ENCODE measurements at places on chromosomes 5 and 9.

GRCh38 chr5:8081179-8081578 is 212.2 kb downstream of the MTRR start:
- DNase-seq, result no peak

- no peak for DNase-seq
These were observed 379.8 kb downstream of the EFNA5 start for GRCh38 chr5:107290780-107291398.

DNA sequence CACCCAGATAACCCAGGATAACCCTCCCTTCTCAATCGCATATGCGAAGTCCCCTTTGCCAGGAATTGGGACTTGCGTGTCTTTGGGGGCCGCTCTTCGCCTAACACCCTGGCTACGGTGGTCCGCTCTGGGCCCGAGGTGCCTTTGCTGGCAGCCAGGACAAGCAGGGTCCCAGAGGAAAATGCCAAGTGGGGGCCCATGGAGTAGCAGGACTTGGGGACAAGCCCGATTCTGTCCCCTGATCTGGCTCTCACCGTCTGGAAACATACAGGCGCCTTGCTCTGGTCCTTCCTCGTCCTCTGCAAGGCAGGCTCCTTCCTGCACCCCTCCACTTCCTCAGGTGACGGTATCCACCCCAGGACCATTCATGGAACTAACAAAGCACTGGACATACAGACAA is 78.1 kb upstream of the UNC5A start:
- no peak for DNase-seq

DNA sequence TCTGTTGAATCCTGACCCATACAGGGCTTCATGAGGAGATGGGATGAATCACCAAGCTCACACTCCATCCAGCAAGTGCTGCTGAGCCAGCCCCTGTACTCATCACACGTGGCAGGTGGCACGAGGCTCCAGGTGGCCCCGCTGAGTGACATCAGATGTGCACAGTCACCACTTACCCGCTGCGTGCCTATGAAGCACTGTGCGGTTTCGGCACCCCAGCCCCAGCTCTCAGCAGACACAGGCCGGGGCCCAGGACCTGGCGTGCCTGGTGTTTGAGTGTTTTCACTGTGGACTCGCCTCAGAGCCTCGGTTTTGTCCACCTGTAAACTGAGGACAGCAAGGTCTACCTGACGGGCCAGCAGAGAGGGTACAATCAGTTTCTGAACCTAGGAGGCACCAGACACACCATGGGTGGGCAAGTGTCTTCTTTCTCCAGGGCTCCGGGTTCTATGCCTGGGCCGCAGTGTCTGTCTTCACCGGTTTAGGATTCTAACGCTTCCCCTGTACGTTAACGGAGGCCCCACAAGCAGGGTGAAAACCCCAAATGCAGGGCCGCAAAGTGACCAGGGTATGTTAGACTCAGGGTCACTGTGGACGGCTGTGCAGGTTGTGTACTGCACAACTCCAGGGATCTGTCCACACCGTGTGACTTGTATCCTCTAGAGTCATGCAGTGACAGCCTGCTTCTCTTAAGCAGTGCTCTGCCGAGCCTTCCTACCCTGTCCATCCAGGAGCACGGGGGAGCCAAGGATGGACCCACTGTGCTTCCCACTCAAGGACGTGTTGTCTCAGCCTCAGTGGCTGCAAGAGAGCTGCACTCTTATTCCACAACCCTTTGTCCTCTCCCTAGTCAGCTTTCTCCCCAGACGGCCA is 44.3 kb upstream of the COL5A1 start:
- DNase-seq, result no peak

GRCh38 chr5:171676286-171676944 is 109.2 kb upstream of the SMIM23 start:
- no peak for DNase-seq

DNA sequence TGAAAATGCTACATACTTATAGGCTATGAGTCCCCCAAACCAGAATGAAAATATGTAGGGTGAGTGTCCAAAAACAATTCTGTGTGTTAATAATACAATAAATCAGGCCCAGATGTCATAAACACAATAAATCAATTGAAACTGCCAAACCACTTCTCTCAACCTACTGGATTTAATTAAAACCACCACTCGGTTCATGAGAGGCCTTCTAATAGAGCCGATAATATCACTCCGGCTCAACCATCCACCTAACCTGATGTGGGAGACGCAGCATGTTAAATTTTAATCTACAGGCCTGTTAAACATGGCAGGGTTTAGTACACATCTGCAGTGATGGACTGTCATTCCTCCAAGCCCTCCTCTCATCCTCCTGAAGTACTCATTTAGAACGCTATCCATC is 734.5 kb upstream of the ZNF608 start:
- no peak for DNase-seq

GRCh38 chr5:54804086-54804485 is 181.3 kb downstream of the ESM1 start:
- DNase-seq, result no peak

- no peak for DNase-seq
These were observed 164.7 kb downstream of the TUSC1 start for GRCh38 chr9:25513509-25514033.

GRCh38 chr5:10155897-10156667 is 93.6 kb downstream of the ATPSCKMT start:
- DNase-seq, result no peak

- DNase-seq, result no peak
These were observed 23.9 kb upstream of the KIF4B start for GRCh38 chr5:154989626-154990025.

DNA sequence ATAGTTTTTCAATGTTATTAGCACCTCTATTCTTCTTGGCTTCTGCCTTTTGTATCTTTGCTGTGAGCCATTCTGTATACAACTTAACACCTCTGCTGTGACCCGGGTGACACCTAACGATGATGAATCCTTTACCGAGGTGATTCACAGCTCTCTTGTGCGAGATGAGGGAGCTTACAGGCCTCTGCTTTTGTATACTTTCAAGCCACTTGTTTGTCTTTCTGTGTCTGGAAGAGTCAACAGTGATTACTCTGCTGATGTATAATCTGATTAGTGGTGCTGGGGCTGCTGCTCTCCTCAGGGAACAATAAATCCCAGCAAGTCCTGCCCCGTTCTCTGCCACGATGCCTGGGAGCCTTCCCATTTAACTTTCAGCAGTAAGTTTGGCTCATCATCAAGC is 442.9 kb upstream of the SGCD start:
- no peak for DNase-seq

GRCh38 chr9:90514877-90515276 is 127.7 kb downstream of the DIRAS2 start:
- no peak for DNase-seq

DNA sequence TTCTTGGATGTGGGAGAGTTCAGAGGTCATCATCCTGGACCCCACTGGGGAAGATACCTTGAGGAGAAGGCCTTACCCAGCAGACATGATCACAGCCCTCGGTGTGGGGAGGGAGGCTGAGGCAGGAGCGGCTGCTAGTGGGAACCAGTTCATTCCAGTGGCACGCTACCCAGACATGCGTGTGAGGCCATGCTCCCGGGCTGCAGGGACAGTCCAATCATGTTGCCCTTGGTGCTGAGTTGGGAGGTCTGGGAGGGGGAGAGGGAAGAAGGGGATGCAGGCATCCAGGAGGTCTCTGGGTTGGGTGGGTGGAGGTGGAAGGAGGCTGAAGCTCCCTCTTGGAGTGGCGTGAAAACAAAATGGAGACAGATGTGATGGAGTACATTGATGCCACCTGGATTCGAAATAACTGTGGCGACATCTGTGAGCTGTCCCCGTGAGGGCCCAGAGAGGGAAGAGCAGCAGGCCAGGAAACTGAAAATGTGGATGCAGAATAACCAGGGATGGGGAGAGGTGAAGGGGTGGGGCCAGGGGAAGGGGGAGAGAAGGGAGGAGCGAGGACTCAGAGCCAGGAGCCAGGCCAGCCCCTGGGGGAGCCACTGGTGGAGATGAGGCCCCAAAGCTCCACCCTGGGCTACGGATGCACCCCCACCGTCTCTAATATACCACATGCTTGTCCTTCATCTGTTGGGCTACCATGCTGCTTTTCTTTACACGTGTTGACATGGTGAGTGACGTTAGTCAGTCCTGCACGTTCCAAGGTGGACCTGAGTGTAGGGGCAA is 16.2 kb downstream of the NDUFS6 start:
- DNase-seq, result no peak

Measured in stimulated activated CD8-positive, alpha-beta memory T cell treated with anti-CD3 and anti-CD28 coated beads, Interleukin-4, amount 100 ng/mL, for 4 hours (primary cell).